Stimulated activated CD4-positive, alpha-beta T cell treated with anti-CD3 and anti-CD28 coated beads, Interleukin-12 subunit alpha, Interleukin-12 subunit beta, amount 100 ng/mL, for 48 hours (primary cell): ENCODE measurements at places on chromosomes 3 and 15.

- no peak for DNase-seq
Measured at GRCh38 chr3:143529798-143530197, 318.5 kb downstream of the SLC9A9 start.

- no peak for DNase-seq
Measured at GRCh38 chr15:78370013-78370412, 29.9 kb downstream of the CRABP1 start.

DNA sequence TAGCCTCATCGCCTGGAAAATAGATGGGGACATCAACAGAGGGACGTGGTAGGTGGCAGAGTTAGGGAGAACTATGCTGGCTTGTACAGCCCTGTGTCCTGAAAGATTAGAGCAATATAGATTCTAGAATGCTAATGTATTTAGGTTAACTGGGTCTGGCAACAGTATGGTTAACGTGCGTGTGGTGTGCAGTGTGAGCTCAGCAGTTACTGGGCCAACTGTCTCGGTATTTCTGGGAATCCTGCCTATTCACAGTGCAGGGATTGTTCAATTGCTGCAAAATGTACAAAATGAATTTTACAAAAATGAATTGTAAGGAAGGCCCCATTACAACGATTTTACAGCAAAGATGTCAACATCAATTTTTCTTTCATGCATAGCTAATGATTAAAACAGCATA, 20.6 kb downstream of the MEIS2 start:
- no peak for DNase-seq

GRCh38 chr3:189820365-189820720, 189.2 kb downstream of the TP63 start:
- no peak for DNase-seq

- no peak for DNase-seq
Measured at GRCh38 chr3:29247088-29247745, 33.7 kb upstream of the RBMS3 start.

DNA sequence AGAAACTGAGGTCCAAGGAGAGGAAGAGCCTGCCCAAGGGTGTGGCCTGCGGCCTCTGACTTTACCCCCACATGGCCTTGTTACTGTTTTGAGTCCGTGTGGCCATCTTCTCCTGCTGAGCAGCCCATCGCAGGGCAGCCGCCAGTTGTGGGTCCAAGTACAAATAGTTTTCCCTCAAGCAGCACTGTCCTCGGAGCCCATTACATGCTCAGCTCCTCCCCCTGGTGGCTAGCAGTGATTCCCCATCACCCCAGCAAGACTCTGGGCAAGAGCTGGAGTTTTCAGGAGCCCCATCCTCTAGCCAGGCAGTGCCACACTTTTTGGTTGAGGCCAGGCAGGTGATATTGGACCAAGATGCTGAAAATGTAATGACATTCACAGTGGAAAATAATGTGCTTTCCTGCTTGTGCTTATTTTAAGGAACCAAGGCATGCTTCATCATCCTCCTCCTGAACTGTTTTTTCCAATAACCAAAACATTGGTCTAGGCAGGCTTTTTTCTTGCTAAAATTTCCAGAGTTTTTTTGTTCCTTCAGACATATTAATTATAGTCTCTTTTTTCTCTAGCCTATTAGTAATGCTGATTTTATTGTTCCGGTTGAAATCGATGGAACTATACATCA, 23.2 kb upstream of the VILL start:
- peak; percentile 58 for DNase-seq

- DNase-seq = no peak
Measured at GRCh38 chr15:97947465-97948260, 12.8 kb upstream of the ARRDC4 start.

DNA sequence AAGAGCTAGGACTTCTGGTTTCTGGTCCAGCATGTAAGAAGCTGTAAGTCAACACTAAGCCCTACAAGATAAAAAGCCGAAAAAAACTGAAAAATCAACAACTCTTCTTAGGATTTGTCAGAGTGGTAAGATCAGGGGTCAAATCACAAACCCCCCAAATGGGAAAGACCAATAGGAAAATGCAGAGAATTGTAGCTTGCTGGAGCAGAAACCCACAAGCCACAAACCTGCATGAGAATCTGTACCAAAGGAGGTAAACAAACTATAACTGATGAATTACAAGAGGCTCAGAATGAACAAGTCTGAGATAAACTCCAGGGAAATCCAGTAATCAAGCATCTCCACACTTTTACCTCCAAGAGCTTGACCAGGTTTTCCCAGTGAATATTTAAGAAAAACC, 36.0 kb downstream of the RFX7 start:
- no peak for DNase-seq

GRCh38 chr3:113142476-113142875, 68.9 kb upstream of the BOC start:
- no peak for DNase-seq

DNA sequence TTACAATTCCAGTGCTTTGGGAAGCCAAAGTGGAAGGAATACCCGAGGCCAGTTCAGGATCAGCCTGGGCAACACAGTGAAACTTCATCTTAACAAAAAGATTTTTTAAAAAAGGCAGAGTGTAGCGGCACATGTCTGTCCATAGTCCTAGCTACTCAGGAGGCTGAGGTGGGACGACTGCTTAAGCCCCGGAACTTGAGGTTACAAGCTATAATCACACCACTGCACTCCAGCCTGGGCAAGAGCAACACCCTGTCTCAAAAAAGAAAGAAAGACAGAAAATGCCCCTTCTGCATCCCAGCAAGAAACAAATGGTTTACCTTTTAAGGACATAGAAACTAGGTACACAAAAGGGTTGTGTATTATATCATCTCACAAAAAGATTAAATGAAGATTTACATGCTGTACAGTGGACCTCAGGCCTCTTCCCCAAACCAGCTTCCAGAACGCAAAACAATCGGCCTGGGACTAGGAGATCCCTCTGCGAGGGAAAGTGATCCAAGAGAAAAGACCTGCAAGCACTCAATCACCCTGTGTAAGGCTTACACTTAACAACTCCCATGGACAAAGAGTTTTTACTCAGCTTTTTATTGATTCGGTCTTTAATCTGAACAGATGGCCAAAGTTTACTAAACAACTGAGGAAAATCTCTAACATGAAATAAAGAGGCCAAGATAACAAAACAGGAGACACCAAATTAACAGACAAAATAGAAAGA, 21.2 kb downstream of the TFDP2 start:
- no peak for DNase-seq

- no peak for DNase-seq
Measured at GRCh38 chr3:110562621-110563020, 509.0 kb upstream of the NECTIN3 start.

GRCh38 chr15:48806151-48806550, 4.7 kb downstream of the CEP152 start:
- DNase-seq = no peak

GRCh38 chr3:189519458-189519857, 111.7 kb upstream of the TP63 start:
- DNase-seq = no peak

- no peak for DNase-seq
Measured at GRCh38 chr3:11088831-11089230, 65.5 kb upstream of the HRH1 start.

GRCh38 chr3:139653582-139653981, 24.2 kb downstream of the NMNAT3 start:
- no peak for DNase-seq

GRCh38 chr3:55721716-55722484, 234.8 kb upstream of the WNT5A start:
- DNase-seq = no peak

- DNase-seq = peak; percentile 32
Measured at GRCh38 chr3:45760878-45761711, 35.2 kb downstream of the SLC6A20 start.

DNA sequence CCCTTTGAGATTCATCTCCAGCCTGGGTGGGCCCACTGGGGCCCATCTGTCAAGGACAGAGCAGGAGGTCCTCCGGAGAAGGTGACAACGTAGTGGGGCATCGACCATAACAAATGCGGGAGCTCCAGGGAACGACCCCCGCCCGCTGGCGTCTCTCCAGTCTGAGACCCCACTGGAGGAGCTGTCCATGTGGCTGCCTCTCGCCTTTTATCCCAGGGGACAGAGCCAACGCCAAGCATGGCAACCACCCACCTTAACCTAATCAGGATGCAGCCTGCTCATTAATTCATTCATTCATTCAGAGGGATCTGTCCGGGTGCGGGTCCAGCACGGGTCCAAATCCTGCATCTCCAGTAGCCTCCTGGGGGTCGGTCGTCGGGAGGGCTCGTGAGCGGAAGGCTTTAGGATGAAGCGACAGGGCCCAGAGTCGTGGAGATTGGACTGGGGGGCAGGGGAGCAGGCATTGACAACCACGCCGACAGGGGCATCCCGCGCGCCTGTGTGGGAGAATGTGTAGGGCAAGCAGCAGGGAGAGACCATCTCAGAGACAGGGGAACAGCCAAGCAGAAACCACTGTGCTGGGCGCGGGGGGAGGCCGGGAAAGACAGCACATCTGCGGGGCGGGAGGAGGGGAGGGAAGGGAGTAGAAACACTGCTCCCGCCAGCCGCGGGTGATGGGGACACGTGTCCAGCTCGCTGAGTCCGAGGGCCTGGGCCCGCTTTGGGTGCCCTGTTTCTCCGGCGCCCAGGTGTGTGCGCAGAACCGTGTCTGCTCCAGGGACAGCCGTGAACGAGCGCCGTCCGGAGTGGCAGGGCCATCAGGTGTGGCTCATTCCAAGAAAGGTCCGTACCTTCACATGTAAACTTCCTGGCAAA, 1.9 kb downstream of the PIGZ start:
- DNase-seq = no peak

DNA sequence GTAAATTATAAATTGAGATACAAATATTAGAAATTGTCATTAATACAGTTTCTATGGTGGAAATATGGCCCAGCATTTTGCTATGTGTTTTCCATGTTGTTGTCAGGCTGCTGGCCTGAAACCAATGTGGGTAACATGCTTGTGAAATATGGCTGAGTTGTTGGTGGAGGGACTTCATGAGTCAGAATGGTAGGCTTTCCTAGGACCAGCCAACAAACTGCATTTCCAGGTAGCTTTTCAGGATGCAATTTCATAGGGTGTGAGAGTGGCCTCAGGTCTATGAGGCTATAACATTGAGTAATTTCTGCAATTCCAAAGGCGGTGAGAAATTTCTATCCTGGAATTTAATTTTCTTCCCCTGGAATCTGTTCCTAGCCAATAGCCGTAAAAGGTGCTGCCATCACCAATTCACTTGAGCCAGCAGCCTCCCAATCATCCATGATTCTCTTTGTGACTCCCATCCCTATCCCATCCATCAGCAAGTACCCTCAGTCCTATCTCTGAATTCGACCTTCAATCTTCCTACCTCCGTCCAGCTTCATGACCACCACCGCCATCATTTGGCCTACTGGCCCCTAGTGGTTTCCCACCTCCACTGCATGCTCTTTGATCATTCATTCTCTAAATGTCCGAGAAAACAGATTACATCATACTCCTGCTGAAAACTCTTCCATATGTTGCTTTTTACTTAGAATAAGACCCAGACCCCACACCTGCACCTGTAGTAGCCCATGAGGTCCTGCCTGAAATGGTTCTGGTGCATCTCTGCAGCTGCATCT, 276.6 kb upstream of the CFAP20DC start:
- no peak for DNase-seq

- DNase-seq = no peak
Measured at GRCh38 chr3:157566596-157566995, 63.4 kb upstream of the VEPH1 start.

- DNase-seq = no peak
Measured at GRCh38 chr15:47400603-47401002, 316.7 kb upstream of the SEMA6D start.

DNA sequence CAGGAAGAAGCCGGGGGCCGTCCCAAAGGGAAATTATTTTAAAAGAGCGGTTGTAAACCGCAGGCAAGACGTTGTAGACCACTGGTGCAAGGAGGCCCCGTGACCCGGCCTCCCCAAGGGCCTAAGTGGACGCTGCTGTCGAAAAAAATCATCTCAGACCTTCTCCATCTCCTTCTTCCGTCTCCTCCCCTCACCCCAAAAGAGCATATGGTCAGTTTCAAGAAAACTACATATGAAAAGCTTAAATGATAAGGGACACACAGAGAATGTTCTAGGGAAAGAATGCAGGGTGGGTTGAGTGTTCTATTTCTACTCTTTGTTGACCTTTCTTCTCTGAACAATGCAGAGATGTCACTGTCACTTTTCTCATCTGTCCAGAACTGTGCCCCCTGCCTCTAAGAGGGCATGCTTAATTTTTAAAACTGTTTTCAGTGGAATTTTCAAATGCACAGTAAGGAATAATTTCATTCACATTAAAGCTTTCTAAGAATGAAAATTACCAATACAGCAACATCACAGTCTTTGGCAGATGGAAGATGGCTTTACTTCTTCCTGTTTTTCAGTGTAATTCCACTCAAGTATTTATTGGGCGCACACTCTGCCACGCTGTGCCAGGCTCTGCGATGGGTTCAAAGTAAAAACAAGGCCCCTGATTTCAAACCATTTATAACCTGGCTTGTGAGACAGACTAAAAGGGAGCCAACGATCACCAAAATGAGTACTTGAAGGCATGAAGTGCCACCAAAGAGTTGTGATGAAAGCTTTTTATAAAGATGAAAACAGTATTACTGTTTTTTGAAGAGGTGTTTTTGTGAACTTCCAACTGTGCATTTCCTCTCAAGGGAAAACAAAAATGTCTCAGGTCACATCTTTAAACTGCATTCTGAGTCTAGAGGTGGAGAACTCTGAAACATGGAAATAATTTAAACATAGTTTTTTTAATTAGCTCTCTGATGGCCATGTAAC, 891 bp upstream of the TOP2B start:
- DNase-seq = no peak

DNA sequence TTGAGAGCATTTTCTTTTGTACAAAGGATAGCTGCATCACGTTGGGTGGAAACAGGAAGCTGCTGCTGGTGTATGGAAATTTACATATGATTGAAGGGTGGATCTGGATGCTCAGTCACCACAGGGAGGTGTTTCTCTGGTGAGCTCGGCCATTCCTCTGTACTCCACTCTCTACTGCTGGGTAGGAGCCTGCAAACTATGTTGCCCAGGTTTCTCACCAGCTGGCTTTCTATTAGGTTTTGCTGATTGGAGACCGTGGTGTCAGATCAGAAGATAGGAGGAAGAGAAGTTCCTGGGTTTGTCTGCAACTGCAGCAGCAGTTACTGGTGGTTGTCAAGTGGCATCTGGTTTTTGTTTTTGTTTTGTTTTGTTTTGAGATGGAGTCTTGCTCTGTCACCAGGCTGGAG, 61.7 kb downstream of the TAMM41 start:
- no peak for DNase-seq

- no peak for DNase-seq
Measured at GRCh38 chr15:51579012-51579411, 43.6 kb downstream of the DMXL2 start.

- no peak for DNase-seq
Measured at GRCh38 chr15:76289582-76289981, 21.7 kb downstream of the ETFA start.

- DNase-seq = no peak
Measured at GRCh38 chr15:42549032-42549491, 424 bp downstream of the HAUS2 start.

GRCh38 chr15:39115379-39116057, 465.4 kb upstream of the THBS1 start:
- DNase-seq = no peak
